Left lung (tissue), 14 donors: ENCODE measurements at places on chromosomes 13 and 19. TPM values are rescaled to one million over a fixed set of nuclear protein-coding genes. Genes with fewer than 3 reads are reported as not detected.

Gene NXNL1
- not detected for total RNA-seq

Gene GARIN5A
- 4.3 TPM for total RNA-seq

Gene PLA2G4C
- total RNA-seq = 11.5 TPM

Gene ZNF625
- total RNA-seq = 6.9 TPM

Gene FAM124A
- total RNA-seq = 2.4 TPM

Gene TNFSF9
- 5.5 TPM for total RNA-seq

Gene NLRP9
- not detected for total RNA-seq

Gene SYDE1
- 22.9 TPM for total RNA-seq
